ENCODE measurements at places on chromosomes 13 and 19.

GRCh38 chr13:27535546-27535945 lies 84.8 kb downstream of the LNX2 start:
- DNase-seq: no peak

DNA sequence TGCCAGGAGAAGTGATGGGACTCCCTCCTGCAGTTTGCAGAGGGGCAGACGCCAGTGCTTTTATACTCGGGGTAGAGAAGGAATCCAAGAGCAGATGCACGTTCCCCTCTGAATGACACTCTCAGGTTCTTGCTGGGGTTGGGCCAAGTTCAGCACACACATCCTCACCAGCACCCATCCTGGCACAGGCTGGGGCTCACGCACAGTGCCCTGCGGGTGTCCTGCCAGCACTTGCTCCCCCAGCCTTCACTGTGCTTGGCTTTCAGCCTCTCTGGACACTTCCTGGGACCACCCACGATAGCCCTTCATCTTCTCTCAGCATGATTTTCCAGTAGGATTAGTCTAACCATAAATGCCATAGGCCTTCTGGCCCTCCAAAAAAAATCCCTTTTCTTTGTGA lies 158.6 kb downstream of the ZNF536 start:
- DNase-seq: no peak

- DNase-seq: no peak
Observed at GRCh38 chr13:20711301-20712044, 8.0 kb downstream of the IL17D start.

DNA sequence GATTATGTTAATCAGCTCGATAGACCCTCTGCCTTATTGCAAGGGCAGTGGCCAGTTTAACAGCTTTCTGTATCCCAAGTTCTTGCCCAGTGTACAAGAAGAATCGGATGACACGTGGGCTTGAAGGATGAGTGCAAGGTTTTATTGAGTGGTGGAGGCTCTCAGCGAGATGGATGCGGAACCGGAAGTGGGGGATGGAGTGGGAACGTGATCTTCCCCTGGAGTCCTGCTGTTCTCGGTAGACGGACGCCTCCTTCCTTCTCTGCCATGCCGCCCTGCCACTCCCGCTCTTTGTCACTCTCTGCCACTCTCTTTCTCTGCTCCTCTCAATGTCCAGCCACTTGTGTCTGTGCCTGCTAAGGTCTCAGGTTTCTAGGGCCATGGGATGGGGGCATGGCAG lies 21.0 kb downstream of the RFXAP start:
- no peak for DNase-seq

DNA sequence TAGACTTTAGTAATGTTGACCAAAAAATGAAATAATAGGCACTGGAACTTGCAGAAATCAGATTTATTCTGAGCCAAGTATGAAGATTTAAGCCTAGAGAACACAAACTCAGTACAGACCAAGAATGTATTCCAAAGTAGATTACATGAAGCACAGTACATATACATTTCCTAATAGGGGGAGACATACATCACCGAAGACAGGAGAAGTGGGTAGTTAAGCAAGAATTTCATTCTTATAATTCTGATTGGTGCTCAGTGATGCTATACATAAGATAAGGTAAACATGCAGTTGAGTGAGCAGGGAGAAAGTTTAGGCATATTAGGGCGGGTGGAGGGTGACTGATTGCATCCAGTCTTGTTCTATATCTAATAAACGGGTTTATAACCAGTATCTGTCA lies 2218.8 kb downstream of the PCDH9 start:
- no peak for DNase-seq

DNA sequence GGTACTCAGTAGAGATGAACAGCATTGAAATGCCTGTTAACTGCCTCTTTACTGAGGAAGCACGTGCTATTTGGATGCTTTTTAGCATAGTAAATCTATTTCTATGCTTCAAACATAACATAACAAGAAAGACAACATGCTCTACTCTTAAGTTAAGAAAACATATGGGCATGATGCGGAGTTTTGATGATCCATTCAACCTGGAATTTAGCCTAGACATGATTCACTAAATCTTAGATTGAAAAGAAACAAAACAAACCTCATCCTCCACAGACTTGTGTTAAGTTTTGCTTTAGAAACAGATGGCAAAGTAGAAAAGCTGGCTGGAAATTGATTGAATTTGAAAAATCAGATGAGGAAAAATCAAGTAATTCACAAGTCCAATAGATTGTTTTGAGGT lies 593.8 kb downstream of the OLFM4 start:
- DNase-seq: no peak

- DNase-seq: no peak
Observed at GRCh38 chr19:31154021-31154420, 195.2 kb downstream of the TSHZ3 start.

DNA sequence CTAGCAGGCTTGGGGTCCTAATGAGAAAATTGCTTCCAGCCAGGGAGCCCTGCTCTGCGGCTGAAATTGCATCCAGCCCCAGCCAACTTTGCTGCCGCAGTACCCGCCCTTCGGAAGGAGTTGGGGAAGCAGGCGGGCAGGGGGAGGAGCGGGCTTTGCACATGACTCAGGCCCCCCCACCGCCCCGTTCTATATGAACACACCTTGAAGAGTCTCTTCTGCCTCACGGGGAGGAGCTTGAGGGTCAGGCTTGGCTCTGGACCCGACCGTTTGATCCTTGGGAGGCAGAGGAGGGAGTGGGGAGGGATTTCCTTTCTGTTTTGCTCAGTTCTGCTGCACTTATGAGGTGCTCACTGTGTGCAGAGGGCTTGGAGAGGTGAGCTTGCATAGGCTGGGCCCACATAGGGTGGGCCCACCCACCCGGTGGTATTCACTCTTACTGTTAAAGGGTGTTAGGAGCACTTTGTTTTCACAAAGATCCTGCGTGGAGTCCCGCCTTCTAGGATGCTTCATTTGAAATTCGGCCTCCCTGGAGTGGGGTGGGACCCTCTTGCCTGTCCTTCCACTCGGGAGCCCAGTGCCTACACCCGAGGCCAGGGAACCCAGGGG lies 46.5 kb downstream of the LYL1 start:
- no peak for DNase-seq

DNA sequence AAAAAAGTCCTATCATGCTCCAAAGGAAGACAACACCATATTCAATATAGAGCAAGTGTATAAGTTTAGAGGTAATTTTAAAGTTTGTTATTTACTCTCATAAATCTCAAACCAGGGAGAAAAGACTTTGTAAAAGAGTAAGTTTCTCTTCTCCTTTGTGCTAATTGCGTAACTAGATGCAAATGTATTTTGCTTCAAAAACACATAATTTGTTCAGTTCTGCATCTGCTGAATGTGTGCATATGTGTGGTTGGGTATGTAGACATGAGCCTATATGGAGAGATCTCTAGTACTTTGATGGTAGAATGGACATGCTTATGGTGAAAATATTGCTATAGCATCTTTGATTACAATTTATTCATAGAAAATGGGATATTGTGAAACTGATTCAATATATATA lies 17.8 kb upstream of the MIR17HG start:
- DNase-seq: no peak

DNA sequence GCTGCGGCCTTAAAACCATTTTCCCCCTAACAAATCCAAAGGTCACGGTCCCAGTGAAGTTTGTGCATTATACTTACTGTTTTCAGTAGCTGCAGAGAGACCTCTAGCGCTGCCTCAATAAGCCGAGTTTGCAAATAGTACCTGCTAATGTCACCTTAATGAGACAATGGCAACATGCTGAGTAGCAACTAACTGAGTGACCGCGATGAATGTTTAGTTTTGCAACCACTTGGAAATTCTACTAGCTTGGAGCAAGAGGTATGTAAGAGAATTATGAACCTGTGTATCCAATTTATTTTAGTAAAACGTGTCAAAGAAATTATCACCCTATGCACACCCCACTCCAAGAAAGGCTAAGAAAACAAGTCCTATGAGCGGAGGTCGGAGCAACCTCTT lies 1.2 kb downstream of the KPNA3 start:
- DNase-seq: peak; percentile 48

DNA sequence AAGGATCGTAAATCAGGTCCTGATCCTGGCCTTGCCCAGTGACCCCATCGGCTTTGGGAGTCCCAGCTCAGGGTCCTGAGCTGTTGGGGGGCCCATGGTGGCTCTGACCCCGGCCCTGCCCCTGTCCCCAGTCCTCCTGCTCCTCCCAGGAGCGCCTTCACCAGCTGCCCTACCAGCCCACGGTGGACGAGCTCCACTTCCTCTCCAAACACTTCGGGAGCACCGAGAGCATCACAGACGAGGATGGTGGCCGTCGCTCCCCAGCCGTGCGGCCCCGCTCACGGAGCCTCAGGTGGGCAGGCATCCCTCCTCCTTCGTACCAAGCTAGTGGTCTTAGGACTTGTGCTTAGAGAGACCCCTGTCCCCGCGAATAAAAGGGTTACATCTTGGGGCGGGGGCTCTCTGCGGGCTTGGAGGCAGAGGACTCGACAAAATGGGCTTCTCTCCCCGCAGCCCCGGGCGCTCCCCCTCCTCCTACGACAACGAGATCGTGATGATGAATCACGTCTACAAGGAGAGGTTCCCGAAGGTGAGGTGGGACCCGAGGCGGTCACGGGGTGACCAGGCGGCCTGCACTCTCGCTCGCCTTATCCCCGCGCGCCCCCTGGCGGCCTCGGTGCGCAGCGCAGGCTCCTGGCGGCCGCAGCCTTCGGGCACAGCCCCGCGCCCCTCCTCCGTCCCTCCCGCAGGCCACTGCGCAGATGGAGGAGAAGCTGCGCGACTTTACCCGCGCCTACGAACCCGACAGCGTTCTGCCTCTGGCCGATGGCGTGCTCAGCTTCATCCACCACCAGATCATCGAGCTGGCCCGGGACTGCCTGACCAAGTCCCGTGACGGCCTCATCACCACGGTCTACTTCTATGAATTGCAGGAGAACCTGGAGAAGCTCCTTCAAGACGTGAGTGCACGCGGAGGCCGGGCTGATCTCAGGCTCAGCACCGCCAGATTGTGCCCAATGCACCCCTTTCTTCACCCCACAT lies 9.1 kb downstream of the MAST1 start:
- peak; percentile 69 for DNase-seq

GRCh38 chr19:55341171-55341588 lies 1.5 kb downstream of the KMT5C start:
- DNase-seq: peak; percentile 96

DNA sequence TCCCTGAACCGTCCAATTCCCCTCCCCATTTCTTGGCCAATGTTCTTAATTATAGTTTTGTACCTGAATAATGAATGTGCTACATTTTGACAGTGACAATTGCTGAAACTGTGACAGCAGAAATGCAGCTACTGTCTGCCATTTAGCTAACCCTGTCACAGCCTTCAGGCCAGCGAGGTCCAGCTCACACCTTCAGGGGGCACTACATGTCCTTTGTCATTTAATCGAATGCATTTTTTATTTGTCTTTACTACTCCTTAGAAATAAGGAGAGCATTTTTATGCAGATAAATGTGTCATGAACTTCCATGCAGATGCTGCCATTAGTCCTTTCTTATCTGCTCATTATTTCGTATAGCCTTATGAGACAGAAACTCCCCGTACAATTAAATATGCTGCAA lies 159.9 kb downstream of the MZT1 start:
- DNase-seq: no peak

GRCh38 chr13:24500977-24501376 lies 11.6 kb downstream of the PARP4 start:
- DNase-seq: no peak

DNA sequence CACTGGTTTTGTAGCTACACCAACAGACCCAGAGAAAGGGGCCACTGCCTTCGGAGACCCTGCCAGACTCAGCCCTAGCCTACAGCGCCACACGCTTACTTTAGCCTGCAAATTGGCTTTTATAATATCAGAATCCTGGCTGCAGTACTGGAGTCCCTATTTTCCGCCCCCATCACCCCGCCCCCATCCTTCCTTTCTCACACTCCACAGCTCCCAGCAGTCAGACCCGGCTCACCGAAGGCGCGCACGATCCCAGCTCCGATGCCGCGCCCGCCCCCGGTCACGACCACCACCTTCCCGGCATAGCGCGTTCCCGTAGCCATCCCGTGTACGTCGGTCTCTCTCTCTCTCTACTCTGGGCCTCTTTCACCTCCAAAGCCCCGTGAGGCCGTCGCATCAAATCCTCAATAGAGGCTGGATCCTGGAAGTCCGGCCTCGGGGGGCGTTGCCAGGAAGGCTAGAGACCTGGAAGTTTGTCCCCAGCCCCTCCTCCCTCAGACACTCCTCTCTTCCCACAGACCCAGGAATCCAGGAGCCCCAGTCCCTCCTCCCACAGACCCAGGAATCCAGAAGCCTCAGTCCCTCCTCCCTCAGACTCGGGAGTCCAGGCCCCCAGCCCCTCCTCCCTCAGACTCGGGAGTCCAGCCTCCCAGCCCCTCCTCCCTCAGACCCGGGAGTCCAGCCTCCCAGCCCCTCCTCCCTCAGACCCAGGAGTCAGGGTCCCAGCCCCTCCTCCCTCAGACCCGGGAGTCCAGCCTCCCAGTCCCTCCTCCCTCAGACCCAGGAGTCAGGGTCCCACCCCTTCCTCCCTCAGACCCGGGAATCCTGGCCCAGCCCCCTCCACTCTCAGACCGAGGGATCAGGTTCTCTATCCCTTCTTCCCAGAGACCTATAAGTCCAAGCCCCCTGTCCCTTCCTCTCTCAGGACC lies at the start of gene HSD17B14:
Gene HSD17B14, minus strand, starts transcription at position 403 of the 929 bp plus-strand sequence. Its CDS starts 80 bp downstream, at position 323.
- peak; percentile 49 for DNase-seq

GRCh38 chr13:24648983-24649687 lies 31.1 kb upstream of the ATP12A start:
- no peak for DNase-seq

DNA sequence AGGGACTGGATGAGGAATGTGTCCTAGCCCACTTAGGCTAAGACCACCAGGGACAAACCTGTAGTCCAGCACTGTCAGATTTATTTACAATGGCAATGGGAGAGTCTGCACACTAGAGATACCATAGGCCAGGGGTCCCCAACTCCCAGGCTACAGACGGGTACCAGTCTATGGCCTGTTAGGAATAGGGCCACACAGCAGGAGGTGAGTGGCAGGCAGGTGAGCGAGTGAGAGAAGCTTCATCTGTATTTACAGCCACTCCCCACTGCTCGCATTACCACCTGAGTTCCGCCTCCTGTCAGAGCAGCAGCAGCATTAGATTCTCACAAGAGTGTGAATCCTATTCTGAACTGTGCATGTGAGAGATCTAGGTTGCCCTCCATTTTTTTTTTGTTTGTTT lies 2.4 kb downstream of the THAP8 start:
- peak; percentile 22 for DNase-seq

DNA sequence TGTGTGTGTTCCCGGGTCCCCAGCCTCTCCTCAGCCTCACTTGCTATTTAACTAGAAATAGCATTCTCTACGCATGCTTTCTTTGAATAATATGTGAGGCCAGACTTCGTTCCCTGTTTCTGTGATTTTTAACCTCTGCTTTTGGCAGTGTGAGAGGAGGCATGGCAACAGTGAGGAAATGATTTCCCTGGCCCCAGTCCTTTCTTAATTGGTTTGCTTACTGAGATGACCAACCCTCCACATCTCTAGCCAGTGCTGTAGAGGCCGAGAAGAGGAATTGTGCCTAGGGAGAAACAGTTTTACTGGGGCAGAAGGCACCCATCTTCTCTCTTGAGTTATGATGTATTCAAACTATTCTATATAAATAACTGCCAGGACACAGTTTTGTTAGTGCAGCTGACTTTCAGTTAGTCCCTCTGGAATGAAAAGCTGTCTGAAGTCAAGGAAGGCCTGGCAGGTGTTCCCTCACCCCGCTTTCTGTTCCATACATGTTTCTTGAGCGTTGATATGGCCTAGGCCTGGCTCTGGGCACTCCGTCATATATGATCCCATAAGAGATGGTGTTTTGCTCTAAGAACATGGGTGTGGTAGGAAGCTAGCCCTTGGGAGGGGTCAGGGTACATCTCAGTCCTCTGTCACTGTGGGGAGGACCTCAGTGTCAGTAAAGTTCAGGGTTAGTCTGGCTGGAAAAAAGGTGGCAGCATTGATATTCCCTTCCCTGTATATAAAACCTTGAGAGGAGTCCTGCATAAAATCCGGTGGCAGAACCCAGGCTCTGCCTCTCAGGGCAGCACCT lies 73.7 kb upstream of the NPAS1 start:
- no peak for DNase-seq
